Midbrain (tissue), 1 donor: ENCODE measurements at places on chromosomes 7 and 10.

DNA sequence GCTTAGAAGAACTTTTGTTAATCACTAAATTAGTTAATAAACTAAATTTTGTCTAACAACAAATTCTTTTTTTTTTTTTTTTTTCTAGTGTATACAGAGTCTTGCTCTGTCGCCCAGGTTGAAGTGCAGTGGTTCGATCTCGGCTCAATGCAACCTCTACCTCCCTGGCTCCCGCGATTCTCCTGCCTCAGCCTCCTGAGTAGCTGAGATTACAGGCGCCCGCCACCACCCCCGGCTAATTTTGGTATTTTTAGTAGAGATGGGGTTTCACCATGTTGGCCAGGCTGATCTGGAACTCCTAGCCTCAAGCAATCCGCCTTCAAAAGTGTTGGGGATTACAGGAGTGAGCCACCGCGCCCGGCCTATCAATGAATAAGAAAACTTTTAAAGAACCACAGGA, 1.1 kb upstream of the IQUB start:
- no peak for DNase-seq

- peak; percentile 85 for DNase-seq
Observed at GRCh38 chr7:151251689-151252560, 3.4 kb upstream of the SMARCD3 start.

- no peak for DNase-seq
Observed at GRCh38 chr7:41039386-41039953, 663.4 kb downstream of the INHBA start.

DNA sequence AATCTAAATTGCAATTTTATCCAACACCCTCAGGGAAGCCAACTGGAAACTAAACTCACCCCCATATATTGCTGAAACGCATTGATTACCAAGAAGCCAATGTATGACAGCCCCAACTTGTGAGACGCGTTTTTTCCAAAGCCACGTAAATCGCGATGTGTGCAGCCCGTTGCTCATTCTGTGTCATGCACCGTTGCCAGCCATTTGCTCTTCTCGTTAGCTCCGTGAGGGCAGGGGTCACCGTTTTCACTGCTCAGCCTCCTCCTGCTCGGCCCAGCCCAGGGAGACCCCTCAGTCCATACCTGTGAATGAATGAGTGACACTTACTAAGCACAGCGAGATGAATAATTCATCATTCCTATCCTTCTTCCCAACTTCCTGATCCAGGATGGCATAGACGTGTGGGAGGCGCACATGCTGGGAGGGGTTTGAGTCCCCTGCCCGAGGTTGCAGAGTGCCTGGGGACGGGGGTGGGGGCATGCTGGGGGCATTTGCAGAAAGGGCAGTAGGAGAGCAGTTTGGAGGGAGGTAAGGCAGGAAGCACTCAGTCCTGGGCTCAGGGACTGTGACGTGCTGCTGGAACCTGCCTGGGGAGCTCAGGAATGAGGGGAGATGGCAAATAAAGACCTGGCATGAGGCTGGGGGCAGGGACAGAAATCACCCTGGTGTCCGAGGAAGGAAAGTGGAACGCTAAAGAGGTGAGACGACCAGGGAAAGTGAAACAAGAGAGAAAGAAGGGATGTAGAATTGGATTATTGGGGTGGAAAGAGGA, 104.2 kb upstream of the SDK1 start:
- DNase-seq: no peak

GRCh38 chr10:25614652-25615051, 319.4 kb upstream of the MYO3A start:
- DNase-seq: no peak

DNA sequence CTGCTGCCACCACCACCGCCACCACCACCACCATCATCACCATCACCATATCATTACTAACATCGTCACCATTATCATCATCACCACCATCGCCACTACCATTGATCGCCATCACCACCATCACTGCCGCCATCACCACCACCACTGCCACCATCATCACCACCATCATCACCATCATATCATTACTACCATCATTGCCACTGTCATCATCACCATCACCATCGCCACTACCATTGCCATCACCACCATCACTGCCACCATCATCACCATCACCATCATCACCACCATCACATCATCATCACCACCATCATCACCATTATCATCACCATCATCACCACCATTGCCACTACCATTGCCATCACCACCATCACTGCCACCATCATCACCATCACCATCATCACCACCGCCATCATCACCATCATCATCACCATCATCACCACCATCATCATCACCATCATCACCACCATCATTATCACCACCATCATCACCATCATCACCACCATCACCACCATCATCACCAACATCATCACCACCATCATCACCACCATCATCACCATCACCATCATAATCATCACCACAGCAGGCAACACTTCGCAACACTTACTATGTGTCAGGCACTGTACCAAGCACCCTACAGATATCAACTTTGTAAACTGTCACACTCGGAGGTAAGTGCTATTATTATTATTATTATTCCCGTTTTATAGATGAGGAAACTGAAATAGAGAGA, 19.3 kb downstream of the NMT2 start:
- no peak for DNase-seq

DNA sequence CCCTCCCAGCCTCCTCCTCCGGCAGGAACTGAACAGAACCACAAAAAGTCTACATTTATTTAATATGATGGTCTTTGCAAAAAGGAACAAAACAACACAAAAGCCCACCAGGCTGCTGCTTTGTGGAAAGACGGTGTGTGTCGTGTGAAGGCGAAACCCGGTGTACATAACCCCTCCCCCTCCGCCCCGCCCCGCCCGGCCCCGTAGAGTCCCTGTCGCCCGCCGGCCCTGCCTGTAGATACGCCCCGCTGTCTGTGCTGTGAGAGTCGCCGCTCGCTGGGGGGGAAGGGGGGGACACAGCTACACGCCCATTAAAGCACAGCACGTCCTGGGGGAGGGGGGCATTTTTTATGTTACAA, 83.3 kb downstream of the PAX2 start:
- DNase-seq: no peak

DNA sequence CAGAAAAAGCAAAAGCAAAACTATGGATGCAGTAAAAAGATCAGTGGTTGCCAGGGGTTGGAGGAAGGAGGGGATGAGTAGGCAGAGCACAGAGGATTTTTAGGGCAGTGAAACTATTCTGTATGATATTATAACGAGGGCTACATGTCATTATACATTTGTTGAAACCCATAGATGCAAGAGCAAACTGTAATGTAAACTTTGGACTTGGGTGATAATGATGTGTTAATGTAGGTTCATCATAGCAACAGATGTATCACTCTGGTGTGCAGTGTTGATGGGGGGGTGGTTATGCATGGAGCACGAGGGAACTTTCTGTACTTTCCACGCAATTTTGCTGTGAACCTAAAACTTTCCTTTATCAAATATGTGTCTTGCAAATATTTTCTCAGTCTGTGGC, 23.2 kb downstream of the SLK start:
- no peak for DNase-seq
